Mammary epithelial cell (primary cell): ENCODE measurements at places on chromosomes 1 and 21. TPM values are rescaled to one million over a fixed set of nuclear protein-coding genes. Genes with fewer than 3 reads are reported as not detected.

The NHLH1 gene
- polyA plus RNA-seq = 0.10 TPM

The RBM34 gene
- 28.4 TPM for polyA plus RNA-seq

The OR2M5 gene
- not detected for polyA plus RNA-seq

The ZNF648 gene
- 0.02 TPM for polyA plus RNA-seq

The GBP5 gene
- not detected for polyA plus RNA-seq

The CLCNKA gene
- not detected for polyA plus RNA-seq

The THEMIS2 gene
- 1.8 TPM for polyA plus RNA-seq

The KCNE2 gene
- not detected for polyA plus RNA-seq

The TRIM62 gene
- 2.9 TPM for polyA plus RNA-seq

The ADGRL4 gene
- not detected for polyA plus RNA-seq

The CD1B gene
- polyA plus RNA-seq = not detected

The SPRR2B gene
- not detected for polyA plus RNA-seq

The COP1 gene
- polyA plus RNA-seq = 24.5 TPM

The BATF3 gene
- 0.17 TPM for polyA plus RNA-seq

The RAB7B gene
- 47.9 TPM for polyA plus RNA-seq

The ZNF593OS gene
- not detected for polyA plus RNA-seq

The LCE1A gene
- not detected for polyA plus RNA-seq

The IVL gene
- 21.5 TPM for polyA plus RNA-seq

The ST6GALNAC3 gene
- 0.03 TPM for polyA plus RNA-seq

The FASLG gene
- polyA plus RNA-seq = not detected

The ETV3L gene
- not detected for polyA plus RNA-seq

The PTGFR gene
- polyA plus RNA-seq = 0.02 TPM

The ZNF672 gene
- polyA plus RNA-seq = 21.6 TPM

The DISP1 gene
- 1.6 TPM for polyA plus RNA-seq

The PTPN14 gene
- 52.9 TPM for polyA plus RNA-seq

The GPR61 gene
- not detected for polyA plus RNA-seq

The OPTC gene
- polyA plus RNA-seq = not detected

The SYCP1 gene
- not detected for polyA plus RNA-seq

The IL20 gene
- 0.10 TPM for polyA plus RNA-seq

The ZNF670 gene
- 2.0 TPM for polyA plus RNA-seq

The HRNR gene
- polyA plus RNA-seq = not detected

The PGLYRP3 gene
- polyA plus RNA-seq = 0.25 TPM

The S100A3 gene
- 46.1 TPM for polyA plus RNA-seq

The RPAP2 gene
- 9.1 TPM for polyA plus RNA-seq

The RNU5D-1 gene
- not detected for polyA plus RNA-seq

The UBE2Q1 gene
- polyA plus RNA-seq = 13.1 TPM

The NR1I3 gene
- not detected for polyA plus RNA-seq

The RNU1-4 gene
- polyA plus RNA-seq = not detected

The OR10X1 gene
- polyA plus RNA-seq = not detected

The KIF14 gene
- polyA plus RNA-seq = 5.3 TPM
